Activated CD4-positive, alpha-beta T cell treated with anti-CD3 and anti-CD28 coated beads, Interleukin-2, amount 50 U/mL, for 48 hours (primary cell): ENCODE measurements at places on chromosomes 12 and 14.

- no peak for DNase-seq
Measured at GRCh38 chr14:85439696-85440328, 90.1 kb upstream of the FLRT2 start.

GRCh38 chr12:286531-287300, 24.1 kb upstream of the SLC6A13 start:
- DNase-seq: no peak

- no peak for DNase-seq
Measured at GRCh38 chr14:92573761-92574498, 60.3 kb downstream of the RIN3 start.

DNA sequence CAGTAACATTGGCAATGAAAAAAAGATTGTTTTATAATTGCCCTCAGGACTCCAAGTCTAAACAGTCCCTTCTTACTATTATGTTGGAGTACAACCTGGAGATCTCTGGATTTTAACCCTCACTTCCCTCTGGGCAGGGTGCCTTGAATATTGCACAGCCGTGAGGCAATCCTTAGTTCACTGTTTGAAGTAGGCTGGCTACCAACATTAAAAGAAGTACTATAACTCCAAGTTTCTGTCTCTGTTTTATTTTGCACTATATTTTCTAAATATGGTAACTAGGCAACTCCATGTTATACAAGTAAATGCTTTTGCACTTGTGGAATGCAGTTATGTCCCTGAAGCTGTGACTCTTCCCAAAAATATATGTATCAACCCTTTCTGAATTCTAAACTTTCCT, 490.7 kb downstream of the EGLN3 start:
- no peak for DNase-seq

DNA sequence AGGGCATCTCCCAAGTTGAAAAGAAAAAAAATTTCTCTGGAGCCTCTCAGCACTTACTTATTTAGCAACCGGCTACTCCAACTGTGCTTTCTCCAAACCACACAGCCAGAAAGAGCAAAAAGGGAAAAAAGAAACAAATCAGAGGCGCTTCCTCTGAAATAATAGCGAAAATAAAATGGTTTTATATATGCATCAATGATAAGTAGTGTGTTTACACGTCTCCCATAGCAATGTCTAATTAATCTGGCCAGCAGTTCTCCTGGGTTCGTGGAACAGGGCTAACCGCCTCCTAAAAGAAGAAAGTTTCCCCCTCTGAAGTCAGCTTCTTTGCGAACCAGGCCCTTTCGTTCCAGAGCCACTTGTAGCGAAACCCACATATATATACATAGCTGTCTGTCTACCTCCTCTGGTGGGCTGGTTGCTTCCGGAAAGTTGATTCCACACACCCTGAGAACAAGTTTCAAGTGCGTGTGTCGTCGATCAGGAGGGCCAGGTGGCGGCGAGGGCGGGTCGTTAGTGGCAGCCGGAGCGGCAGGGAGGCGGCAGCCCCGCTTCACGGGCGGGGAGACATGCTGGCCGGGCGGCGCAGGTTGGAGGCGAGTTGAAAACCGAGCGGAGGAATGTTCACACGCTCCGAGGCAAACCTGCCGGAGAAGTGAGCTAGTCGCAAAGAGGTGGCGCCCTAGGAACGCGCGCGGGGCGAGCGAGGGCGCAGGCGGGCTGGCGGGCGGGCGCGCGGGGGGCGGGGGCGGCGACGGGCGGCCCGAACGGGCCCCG, 2.7 kb downstream of the PTHLH start:
- DNase-seq: peak; percentile 60

DNA sequence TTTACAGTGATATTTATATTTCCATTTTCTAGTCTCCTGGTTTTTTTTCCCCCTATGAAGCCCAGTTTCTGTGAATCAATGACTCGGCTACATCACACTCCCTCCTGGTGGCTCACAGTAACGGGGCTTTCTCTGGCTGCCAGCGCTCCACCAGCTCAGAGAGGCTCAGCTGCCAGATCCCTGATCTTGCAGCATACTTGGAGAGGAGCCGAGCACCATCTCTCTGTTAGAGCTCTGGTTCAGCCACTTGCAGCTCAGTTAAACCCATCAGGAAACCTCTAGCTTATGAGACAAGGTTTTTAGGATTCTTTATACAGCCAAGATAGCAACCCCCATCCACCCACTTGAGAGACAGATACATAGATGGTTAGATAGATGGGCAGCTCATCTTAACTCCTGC, 74.6 kb downstream of the CIT start:
- no peak for DNase-seq

- peak; percentile 58 for DNase-seq
Measured at GRCh38 chr12:110102255-110102654, 21.9 kb upstream of the IFT81 start.

DNA sequence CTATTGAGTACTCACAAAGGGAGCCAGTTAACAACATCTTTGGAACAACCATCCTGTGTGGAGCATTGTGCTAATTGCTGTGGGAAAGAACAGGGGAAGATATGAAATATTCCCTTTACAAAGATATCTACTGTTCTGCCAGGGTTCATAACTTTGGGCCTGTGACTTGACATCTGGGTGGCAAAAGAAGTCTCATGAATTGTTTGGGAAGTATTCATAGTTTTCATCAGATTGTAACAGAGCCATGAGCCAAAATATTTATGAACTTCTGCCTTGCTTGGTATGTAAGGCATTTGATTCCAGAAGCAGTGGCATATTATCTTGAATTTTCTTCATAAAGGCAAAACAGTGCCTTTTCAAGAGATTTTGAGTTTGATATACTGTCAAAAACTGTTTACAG, 816.2 kb downstream of the DIO2 start:
- no peak for DNase-seq

- DNase-seq: no peak
Measured at GRCh38 chr14:53946404-53947093, 10.1 kb downstream of the BMP4 start.

DNA sequence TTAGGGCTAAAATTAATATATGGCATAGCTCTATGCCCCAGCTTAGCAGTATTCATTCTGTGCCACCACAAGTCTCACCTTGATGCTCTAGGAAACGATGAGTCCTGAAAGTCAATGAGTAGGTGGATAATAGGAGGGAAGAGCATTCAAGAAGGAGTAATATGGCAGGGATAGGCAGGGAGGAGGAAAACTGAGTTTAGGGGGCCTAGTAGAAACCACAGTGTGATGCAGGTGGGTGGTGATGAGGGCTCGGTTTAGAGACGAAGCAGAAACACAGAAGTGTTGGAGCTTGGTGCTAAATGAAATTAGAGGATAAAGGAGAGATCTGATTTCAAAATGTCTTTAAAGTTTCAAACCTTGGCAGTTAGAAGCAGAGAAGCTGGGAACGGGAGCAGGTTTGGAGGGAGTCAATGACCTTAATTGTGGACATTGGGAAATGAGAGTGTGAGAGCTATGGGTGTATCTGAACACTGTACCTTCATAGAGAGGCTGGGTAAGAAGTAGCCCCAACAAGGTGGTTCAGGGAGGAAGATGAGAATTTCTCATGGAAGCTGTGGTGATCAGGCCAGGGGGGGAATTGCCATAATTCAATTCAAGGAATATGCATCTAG, 144.7 kb upstream of the CPSF6 start:
- DNase-seq: no peak

DNA sequence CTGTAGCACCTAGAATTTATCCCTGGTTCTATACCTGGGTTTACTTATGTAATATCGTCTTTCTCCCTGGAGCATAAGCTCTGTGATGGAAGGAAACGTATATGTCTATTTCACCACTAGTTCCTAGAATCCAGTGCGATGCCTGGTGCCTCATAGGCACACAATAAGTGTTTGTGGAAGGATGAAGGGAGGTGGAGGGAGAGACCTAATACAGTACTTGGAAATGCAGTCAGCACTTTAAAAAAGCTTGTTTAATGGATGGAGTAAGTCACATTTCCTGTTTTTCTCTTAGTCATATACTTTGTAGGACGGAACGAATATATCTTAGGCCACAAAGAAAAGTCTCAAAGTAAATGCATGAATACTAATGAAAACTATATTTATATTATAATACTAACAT, 186.5 kb upstream of the HMGA2 start:
- no peak for DNase-seq

DNA sequence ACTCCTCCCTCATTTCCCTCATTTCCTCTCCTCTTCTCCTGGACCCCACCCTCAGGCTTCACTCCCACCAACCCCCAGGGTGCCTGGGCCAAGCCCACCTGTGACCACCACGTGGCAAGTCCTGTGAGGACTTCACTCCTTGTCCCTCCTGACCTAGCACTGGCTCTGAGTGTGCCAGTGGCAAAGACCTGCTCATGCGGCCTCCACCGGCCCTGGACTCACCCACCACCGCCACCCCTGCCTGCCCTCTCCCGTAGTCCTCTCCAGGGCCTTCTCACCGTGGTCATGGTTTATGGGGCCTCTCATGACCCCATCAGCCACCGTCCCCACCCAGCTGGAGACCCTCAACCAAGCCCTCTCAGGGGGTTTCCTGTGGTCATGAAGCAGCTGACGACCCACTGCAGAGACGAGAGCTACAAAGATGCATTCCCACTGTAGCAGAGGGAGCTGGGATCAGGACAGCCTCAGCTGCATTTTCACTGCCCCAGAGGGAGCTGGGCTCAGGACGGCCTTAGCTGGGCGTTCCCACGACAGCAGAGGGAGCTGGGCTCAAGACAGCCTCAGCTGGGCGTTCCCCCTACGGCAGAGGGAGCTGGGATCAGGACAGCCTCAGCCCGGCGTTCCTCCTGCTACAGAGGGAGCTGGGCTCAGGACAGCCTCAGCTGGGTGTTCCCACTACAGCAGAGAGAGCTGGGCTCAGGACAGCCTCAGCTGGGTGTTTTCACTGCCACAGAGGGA, 3.2 kb upstream of the C14orf180 start:
- no peak for DNase-seq

GRCh38 chr14:46964378-46964777, 312.8 kb upstream of the RPL10L start:
- no peak for DNase-seq
